Activated CD4-positive, CD25-positive, alpha-beta regulatory T cell treated with anti-CD3 and anti-CD28 coated beads, Interleukin-2, amount 50 U/mL, for 24 hours (primary cell): ENCODE measurements at places on chromosomes 1 and 21.

- ATAC-seq: no peak
Measured at GRCh38 chr1:94773931-94774422, 46.2 kb upstream of the SLC44A3 start.

- no peak for ATAC-seq
Measured at GRCh38 chr1:228500143-228500734, 13.1 kb downstream of the RNF187 start.

DNA sequence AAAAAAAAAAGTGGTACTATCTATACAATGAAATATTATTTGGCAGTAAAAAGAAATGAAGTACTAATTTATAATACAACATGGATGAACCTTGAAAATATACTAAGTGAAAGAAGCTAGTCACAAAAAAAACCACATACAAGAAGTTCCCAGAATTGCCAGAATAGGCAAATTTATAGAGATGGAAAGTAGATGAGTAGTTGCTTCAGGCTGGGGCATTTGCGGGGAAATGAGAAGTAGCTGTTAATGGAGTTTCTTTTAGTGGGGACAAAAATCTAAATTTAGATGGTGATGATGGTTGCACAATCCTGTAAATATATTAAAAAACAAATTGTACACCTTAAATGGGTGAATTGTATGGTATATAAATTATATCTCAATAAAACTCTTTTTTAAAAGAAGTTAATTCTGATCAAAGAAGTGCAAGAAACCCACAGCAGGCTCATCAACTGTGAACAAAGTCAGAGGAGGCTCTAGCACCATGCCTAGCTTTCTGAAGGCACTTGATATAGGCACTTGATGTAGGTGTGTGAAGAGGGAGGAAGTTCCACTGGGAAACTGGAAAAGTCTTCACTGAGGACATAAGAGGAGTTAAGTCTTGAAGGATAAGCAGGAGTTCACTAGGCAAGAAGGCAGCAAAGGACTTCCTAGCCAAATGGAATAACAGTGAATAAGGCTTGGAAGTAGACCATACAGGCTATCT lies 52.5 kb downstream of the DMAP1 start:
- ATAC-seq: no peak

GRCh38 chr1:24075590-24075854 lies 36.4 kb downstream of the MYOM3 start:
- ATAC-seq: no peak

DNA sequence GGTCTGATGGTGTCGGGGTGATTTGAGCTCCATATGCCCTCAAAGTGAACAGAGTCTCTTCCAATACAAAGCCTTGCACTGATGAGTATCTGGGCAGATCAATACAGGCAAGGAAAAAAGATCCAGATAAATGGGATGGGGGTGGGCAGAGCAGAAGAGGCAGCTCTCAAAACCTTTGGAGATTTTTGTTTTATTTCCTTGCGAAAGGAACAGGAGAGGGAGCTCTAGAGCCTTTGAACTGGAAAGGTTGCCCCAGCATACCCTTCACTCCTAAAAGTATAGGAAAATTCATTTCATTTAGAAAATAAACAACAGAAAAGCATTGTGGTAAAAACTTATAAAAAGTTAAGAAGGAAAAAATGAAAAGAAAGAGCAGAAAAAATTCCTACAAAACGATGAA lies 31.4 kb upstream of the OLIG2 start:
- ATAC-seq: no peak

DNA sequence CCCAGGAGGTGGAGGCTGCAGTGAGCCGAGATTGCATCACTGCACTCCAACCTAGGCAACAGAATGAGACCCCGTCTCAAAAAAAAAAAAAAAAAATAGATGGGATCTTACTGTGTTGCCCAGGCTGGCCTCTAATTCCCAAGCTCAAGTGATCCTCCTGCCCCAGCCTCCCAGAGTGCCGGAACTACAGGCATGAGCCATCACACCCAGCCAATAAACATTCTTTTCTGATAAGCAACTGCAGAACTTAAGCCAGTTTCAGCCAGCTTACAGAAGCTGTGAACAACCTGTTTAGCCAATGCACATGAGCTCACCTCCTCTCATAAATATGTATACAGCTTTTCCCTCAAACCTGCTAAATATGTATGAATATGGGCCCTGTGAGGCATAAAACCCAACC lies 3.1 kb upstream of the MIIP start:
- ATAC-seq: no peak

DNA sequence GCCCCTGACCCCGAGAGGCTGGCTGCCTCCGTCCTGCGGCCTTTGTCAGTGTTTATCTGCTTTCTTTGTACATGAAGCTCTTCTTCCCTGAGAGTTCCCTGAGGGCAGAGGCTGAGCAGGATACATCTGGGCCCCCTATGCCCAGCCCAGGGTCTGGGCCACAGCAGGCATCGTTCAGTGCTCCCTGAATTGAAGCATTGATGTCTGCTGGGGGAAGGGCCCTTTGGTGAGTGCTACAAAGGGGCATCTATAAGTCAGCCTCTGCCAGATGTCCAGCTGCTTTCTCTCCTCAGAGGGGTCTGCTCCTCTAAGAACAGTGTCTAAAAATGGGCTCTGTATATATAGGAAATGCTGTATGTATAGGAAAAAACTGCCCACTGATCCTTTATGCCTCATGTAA lies 2.1 kb downstream of the HEYL start:
- no peak for ATAC-seq

DNA sequence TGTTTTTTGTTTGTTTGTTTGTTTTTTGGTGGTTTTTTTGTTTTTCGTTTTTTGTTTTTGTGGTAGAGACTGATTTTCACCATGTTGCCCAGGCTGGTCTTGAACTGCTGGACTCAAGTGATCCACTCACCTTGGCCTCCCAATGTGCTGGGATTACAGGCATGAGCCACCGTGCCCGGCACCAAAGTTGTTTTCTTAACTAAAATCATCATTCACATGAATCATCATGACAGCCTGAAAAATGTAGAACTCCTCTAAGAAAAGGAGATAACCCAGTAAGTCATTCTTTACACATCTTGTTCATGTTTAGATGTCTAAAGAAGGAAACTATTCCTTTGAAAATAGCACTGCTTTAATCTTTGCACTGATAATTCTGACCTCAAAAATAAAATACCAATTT lies 37.5 kb downstream of the DISP1 start:
- no peak for ATAC-seq

GRCh38 chr1:50521703-50522102 lies 98.5 kb upstream of the DMRTA2 start:
- ATAC-seq: no peak

- no peak for ATAC-seq
Measured at GRCh38 chr1:113211467-113211866, 138.5 kb downstream of the LRIG2 start.

DNA sequence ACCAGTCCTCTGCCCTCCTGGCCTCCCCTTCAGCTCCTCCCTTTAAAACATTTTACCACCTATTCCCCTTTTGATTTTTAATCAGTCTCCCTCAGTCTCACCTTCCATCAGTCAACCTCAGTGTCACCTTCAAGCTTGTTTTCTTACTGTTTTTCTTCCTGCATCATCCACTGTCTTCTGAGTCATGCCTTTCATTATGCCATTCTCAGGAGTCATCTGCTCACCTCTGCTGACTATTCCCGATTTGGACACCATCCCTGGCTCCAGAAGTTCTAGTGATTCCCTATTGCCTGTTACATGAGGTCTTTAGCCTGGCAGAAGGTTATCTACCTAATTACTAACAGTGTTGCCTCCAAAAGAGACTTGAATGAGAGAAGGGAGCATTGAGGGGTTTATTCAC lies 23.9 kb downstream of the NFASC start:
- ATAC-seq: no peak

GRCh38 chr1:1914971-1915692 lies at the start of gene CALML6:
TSS of gene CALML6 (plus strand) at chr1:1915260. CDS start at chr1:1915281, 21 bp downstream.
- no peak for ATAC-seq

- no peak for ATAC-seq
Measured at GRCh38 chr1:167375949-167376348, 142.4 kb downstream of the CD247 start.

DNA sequence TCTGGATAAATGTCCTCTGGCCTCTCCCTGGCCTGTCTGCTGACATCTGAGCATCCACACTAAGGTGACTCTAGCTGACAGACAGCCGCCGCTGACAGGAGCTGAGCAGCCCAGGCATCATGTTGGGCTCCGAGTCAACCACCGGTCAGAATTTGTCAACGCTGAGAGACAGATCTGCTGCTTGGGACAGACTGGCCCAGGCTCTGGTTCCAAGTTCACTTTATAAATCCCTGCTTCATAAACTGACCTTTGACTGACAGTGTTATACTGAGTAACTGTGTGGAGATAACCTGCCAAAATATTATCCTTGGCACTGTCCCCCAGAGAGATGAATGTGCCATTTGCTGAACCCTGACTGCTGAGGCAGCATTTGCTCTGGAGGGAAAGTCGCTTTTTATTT lies 616.7 kb downstream of the NPHP4 start:
- ATAC-seq: no peak

- no peak for ATAC-seq
Measured at GRCh38 chr1:11519629-11520031, 40.7 kb downstream of the DISP3 start.

DNA sequence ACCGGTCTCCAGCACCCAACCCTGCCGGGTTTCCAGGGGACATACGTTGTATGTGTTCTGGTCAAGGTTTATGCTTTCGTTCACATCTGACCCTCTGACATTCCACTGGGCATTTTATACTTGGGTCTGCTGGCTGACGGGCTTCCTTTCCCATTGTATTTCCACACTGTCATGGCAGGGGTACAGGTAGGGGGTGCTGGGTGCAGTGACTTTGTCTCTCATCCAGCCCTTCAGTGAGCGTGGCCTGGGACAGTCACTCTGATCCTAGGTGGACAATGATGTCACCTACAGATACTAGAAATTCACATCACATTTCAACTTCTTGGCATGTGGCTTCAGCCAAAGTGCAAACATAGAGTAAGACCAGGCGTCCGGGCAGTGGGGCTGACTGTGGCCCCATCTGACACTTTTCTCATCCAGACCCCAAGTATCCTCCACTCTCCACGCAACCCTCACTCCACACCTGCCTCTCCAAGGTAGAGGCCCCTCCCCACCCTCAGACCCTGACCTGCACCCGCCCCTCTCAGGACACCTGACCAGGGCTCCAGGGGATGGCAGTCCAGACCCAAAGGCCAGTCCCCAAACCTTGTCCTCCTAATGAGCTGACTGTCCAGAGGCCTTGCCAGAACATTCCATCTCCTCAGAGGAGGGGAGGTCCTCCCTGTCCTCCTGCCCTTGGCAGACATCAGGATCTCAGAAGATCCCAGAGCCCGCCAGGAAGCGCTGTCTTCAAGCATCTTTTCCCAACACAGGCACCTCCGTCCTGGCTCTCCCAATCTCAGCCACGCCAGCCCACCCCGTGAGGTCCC lies 743 bp upstream of the KRTAP10-10 start:
- no peak for ATAC-seq

DNA sequence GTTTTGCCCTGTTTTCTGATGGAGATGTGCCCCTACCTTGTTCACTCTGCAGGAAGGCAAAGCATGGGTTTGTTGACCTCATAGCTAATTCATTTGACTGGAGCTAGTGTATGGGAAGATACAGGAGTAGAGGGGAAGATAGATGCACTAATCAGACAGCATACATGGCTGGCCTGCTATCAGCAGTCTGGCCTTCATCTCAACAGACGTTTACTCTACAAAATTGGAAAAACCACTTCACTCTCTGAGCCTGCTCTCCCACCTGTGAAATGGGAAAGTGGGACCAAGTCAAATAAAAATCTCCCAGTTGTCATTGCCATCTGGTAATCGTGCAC lies 235.2 kb upstream of the RAB4A start:
- ATAC-seq: no peak

DNA sequence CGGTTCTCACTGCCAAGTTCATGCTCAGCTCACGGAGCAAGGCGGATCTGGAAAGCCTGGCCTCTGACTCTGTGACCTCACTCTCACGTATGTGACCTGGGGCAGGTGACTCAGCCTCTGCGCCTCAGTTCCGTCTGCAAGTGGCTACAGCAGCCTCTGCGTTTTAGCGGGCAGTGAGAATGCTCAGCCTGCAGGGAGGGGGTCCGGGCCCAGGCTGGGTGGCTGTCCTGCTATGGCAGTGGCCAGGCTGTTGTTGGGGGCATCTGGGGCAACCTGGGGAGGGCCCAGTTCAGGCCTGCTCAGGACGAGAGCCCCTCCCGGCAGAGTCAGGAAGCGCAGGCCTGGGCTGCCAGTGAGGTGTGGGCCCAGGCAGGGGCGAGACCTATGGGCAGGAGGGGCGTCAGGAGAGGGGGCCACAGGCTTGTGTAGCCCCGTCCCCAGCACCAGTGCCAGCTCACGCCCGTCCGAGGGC lies 27.9 kb downstream of the ARHGEF16 start:
- peak; percentile 24 for ATAC-seq

- ATAC-seq: no peak
Measured at GRCh38 chr1:37919277-37919676, 27.6 kb downstream of the INPP5B start.

DNA sequence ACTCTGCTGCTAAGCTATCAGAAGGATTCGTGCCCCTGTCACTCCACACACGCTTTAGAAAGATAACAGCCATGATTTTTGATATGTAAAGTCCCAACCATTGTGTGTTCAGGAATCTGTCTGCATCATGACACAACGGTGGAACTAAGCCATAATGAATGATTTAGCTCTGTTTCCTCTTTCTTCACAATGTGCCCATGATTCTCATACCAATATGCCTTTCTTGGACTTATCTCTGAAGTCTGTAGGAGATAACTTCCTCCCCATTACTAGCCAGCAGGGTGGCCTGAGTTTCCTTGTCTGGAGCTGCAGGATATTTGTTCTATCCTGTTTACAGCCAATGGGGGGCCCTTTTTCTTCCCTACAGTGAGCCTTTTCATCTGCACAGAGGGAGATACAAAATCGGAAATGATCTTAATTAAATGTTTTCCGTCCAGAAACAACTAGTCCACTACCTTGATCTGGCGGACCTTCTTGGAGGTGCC lies 511.7 kb downstream of the USP25 start:
- ATAC-seq: no peak

GRCh38 chr1:219781491-219781890 lies 146.9 kb downstream of the SLC30A10 start:
- ATAC-seq: no peak

- no peak for ATAC-seq
Measured at GRCh38 chr1:164678136-164678700, 119.2 kb downstream of the PBX1 start.

GRCh38 chr1:28370239-28371009 lies 884 bp downstream of the PHACTR4 start:
- no peak for ATAC-seq

DNA sequence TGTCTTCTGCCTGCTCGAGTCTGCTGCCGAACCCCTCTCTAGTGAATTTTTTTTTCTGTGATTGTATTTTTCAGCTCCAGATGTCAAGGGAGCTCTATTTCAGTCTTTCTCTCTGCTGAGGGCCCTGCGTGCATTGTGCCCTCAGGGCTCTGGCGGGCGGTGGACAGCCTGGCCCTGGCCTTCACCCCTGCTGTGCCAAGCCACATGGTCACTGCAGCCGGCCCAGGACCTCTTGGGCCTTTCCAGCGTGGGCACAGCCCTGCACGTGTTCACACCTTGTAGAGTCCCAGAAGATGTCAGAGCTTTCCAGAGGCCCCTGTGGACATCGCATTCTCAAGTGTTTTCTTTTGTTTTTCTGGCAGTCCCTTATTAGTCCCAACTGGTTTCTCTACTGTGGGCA lies 55.7 kb downstream of the PCNT start:
- ATAC-seq: no peak

GRCh38 chr1:223683586-223684487 lies 18.3 kb upstream of the CAPN8 start:
- ATAC-seq: peak; percentile 43
